Activated T-cell treated with anti-CD3 and anti-CD28 coated beads for 4 hours (primary cell): ENCODE measurements at places on chromosomes 4 and X.

DNA sequence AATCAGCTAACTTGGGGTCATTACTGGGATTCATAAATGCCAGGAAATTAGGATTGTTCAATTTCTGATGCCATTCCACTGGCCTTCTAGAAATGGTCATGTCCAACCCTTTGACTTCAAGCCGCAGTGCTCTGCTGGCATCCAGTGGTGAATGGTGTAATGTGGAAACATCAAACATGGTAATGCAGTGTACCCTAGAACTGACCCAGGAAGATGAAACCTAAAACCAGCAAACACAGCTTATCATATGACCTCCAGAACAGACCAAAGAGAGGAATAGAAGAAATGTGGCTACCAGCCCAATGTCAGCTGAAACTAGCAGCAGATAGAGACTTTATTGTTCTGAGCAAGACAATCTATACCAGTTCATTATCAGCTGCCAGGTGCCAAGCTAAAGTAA is 13.8 kb downstream of the CXCL13 start:
- DNase-seq = no peak

GRCh38 chr4:160299608-160300007 is 1196.7 kb downstream of the RAPGEF2 start:
- DNase-seq = no peak

- DNase-seq = peak; percentile 14
Measured at GRCh38 chr4:47913861-47914219, 543 bp downstream of the NFXL1 start.

- DNase-seq = no peak
Measured at GRCh38 chrX:35362866-35363265, 420.3 kb downstream of the FAM47B start.

GRCh38 chrX:110226931-110227330 is 91.0 kb downstream of the AMMECR1 start:
- DNase-seq = no peak

DNA sequence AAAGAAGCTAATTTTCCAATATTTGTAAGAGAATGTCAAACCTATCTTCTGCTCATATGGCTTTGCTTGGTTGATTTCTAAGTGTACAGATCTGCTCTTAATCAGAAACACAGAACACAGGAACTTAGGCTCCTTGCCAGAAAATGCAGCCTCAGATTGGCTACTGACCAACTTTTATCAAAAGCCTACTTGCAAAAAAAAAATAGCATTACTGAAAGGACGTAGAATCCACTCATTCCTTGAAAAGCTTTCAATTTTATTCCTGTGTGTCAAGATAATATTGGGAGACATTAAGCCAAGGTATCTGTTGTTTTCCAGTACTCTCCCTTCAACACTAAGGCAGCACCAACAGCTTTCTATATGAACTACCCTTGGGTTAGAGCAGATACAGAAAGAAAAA is 127.6 kb upstream of the INTU start:
- no peak for DNase-seq

GRCh38 chrX:57204306-57204705 is 67.1 kb upstream of the SPIN2A start:
- no peak for DNase-seq

DNA sequence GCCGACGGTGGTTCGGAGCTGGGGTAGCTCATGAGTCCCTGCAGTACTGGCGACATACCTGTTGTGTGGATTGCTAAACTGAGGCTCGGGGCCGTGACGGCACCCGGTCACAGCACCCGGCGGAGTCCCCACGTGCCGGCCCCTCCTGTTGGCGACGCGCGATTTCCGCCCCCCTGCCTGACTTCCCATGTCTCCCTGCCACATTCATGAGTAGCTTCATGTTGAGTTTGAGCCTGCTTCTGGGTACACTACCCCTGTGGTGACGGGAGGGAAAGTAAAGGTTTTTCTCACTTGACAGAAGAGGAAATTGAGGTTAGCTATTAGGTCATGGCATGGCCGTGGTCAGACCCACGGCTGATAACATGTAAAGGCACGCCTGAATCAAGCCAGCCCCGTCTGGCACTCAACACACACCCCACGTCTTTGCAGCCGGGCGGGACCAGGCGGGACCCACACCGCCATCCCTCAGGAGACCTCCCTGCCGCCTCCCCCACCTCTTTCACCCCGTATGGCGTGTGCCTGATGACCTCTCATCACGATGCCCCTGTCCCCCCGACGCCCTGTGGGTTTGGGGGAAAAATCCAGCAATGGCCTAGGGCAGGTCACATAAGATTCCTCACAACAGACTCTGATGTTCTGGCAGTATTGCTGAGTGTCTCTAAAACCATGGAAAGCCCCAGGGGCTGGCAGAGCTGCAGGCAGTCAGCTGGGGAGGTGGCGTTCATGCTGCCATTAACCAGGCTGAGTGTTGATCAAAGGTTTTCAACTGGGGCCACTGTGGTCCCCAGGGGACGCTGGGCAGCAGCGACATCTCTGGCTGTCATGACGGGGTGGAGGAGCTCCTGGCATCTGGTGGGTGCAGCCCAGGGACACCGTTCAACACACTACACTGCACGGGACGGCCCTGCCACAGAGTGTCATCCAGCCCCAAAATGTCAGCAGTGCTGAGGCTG is 29.2 kb downstream of the P2RY8 start:
- no peak for DNase-seq

- DNase-seq = no peak
Measured at GRCh38 chrX:132181364-132181763, 37.9 kb downstream of the RAP2C start.

- no peak for DNase-seq
Measured at GRCh38 chr4:87589531-87589930, 18.8 kb upstream of the DSPP start.

GRCh38 chr4:168879188-168879587 is 130.9 kb downstream of the CBR4 start:
- no peak for DNase-seq

GRCh38 chrX:136063340-136064079 is 78.3 kb downstream of the SLC9A6 start:
- DNase-seq = no peak

DNA sequence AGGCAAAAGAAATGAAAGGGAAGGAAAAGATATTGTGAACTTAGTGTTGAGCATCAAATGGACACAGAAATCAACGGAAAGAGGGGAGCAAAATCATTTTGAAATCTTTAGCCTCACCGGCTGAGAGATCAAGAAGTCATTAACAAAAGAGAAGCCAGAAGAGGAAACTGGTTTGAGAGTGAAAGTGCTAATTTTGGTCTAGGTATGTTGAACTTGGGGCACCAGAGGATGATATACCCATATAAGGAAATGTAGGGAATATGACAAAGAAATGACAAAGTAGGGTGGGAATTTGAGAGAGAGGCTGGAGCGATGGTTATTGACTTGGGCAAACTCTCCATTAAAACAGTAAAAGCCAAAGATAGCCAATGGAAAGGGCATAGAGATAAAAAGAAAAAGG is 183.4 kb upstream of the ATOH1 start:
- no peak for DNase-seq

DNA sequence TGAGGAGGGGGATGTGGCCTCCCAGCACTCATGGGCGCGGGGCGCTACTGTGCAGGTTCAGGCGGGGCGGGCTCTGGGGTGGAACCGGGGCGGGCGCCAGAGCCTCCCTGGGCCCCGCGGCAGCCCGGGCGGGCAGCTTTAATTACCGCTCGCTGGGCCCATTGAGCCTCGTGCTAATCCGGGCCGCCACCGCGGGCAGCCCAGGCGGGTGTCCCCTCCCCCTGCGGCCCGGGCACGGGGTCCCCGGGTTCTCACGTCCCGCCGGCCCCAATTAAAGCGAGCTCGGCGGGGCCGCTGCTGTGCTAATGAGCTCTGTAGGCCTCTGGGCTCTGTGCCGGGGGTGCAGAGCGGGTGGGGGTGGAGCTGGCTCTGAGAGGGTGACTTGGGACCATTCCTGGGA is 22.8 kb upstream of the FGFR3 start:
- no peak for DNase-seq

DNA sequence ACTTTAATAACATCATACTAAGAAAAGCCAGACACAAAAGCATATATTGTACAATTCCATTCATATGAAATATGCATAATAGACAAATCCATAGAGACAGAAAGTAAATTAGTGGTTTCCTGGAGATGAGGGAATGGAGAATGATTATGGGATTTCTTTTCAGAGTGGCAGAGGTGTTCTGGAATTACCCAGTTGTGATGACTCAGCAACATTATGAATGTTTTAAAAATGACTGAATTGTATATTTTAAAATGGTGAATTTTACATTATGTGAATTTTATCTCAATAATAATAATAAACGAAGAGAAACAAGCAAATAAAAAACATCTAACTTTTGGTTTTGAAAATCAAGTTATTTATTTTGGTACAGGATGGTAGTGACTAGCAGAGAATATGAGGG is 11.2 kb downstream of the ZXDA start:
- DNase-seq = no peak

DNA sequence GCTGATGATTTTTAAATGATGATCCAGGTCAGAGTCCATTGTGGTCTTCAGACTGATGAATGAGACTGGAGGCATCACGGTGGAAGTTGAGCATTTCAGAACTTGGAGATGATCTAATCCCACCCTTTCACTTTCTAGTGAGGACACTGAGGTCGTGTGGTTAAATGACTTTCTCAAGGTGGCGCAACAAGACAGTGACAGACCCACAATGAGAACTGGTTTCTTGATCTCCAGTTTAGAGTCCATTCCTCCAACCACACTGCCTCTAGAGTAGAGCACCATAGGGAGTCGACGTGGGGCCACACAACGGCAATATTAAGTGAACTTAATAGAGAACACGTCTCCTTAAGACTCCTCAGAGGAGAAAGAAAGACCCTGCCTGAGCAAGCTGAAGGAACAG is 381.0 kb downstream of the UNC5C start:
- DNase-seq = no peak

DNA sequence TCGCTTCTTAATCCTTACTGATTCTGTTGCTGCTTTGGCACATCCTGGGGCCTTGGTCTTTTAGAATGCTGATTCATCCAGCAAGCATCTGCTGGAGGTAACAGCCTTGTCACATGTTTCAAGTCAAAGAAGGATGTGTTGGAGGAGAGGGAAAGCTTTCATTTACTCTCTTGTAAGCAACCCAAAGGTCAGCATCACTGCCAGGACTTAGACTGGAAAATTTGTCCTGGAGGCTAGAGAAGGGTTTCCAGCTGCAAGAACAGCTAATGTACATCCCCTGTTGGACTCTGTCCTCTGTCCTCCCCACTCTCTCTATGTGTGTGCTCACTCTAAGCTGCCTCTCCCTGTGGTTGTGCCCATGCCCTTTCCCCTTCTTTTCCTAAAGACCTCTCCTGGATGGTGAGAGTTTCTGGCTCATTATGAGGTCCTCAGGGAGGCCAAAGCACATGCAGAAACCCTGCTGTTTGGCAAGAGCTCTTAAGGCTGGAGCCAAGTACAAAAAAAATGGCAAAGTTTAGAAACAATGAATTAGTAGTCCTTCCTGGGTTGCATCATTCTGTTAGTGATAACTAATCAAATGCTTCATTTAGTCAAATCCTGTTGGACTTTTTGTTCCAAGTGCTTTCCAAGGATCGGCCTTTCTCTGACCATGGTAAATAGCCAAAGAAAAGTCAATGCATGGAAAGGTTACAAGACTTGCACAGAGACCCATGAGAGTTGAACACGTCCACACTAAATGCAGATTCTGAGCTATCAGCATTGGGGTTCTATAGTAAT is 13.4 kb upstream of the SRPX start:
- no peak for DNase-seq

DNA sequence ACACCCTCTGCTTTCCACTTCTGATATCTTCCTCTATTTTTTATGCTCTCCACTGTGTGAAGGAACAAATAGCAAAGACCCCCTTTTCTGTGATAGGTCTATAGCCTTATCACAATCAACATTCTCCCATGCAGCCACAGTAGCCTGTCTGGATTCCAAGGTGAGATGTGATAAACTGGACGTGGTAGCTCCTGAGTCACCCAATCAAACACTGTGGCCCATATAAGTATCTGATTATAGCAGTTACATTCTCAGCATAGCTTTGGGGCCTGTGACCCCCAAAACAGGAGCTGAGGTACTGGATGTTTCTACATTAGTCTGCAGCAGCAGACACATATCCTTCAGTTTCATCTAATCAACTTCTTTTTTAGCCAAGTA is 172.7 kb upstream of the IGFBP7 start:
- no peak for DNase-seq

DNA sequence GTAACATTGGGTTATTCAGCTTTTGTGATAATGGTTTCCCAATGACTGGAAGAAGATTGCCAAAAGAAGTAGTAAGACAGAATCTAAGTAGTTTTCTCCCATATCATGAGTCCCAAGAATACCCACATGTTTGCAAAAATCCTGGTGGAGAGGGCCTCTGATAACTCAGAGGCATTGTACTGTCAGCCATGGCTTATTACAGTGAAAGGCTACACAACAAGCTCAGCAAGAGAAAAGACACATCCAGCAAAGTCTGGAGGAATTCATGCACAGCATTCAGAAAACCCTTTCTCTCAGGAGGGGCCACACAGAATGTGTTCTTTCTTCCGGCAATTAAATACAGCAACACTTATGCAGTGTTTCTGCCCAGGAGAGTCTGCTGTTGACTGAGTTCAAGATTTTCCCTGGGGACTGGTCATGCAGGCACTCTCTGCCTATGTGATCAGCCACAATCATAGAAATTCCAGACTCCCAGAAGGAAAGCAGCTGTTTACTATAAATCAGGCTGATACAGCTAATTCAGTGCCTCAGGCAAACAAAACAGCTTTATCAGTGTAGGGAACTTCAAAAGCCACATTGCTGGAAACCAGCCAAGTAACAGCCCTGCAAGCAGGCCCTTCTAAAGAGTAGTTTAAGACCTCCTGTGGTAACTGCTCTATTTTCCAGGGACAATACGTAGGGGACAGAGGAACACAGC is 937.1 kb downstream of the CCSER1 start:
- DNase-seq = no peak

DNA sequence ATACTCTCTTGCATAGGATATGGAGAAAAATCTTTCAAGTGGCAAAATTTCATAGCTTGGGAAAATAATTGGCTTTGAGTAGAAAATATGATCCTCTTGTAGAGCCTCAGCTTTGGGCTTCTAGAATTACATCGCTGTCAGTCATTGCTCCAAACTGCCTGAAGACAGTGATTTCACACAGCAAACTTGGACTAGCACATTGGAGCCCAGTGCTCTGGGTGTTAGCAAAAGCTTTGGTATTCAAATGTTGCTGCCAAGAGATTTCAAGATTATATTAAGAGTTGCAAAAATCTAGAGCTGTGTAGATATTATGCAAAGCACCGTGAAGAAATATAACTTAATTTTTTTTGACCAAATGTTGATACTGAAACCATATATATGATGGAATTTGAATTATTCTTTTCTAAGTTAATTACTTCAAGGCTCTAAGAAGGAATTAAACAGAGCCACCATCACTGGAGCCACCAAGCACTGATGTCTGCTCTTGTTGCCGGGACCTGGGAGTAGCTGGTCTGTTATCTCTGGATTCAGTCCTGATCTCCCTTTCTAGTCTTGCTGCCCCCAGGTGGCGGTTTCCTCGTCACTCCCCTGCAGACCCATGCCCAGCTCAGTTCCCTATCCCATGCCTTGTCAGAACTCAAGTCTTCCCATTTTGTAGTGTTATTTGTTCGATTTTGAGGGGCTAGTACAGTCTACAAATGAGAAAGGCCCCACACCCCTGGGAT is 260.7 kb upstream of the SFRP2 start:
- DNase-seq = no peak
